Cardiac muscle cell (in vitro differentiated cells and primary cell): ENCODE measurements at places on chromosomes 2 and 18.

DNA sequence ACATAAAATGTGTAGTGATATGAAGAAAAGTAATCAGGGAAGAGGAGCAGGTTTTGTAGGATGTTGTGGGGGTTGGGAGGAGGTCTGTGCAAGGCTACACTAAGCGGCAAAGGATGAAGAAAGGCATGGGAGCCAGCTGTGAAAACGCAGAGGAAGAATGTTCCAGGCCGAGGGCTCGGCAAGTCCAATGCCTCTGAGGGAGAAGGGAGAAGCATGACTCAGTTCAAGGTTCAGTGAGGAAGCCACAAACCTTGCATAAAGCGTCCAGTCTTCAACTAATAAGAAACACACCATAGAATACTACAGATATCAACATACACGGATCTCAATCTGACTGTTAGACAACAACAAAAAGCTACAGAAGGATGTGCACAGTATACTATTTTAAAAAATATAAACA, 16.2 kb downstream of the EPB41L3 start:
- DNase-seq = peak; percentile 87

DNA sequence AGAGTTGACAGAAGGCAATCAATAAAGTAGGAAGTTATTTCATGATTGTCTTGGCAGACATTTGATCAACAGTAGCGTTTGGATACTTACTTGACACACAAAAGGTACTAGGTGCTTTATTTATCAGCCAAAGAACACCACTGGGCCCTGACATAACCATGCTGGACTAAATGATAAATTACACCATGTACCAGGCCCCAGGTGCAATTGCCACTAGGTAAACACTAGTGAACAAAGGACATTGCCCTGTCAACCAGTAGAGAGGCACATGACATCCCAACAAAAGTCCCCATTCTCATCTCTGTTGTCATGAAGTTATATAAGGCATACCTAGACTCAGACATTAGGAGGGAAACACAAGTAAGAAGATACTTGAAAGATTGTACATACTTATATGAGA, 747.2 kb downstream of the SATB2 start:
- no peak for DNase-seq

- peak; percentile 0 for DNase-seq
These were observed 16.4 kb downstream of the DYNAP start for GRCh38 chr18:54607213-54608027.

DNA sequence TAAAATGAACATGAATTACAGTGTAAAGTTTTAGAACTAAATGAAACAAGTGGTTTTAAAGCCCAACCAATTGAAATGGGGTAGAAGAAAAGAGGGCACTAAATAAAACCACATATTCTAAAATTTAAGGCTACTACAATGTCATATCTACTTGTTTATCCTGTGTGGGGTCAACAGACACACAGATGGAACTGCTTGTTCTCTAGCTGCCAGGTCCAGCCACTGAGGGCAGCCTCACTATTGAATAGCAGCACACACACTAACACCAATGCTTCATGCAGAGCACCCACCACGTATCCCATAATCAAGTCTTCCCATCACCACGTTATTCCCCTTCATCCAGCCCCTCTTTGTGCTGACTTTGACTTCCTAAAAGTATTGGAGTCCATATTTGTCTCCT, 88.1 kb downstream of the SPIRE1 start:
- no peak for DNase-seq

- no peak for DNase-seq
These were observed 351.9 kb downstream of the LRRTM1 start for GRCh38 chr2:79952616-79953015.
